Activated T-helper 1 cell treated with anti-CD3 and anti-CD28 coated beads, Interleukin-2, amount 50 U/mL, for 16 hours (primary cell): ENCODE measurements at places on chromosomes 2 and 18.

DNA sequence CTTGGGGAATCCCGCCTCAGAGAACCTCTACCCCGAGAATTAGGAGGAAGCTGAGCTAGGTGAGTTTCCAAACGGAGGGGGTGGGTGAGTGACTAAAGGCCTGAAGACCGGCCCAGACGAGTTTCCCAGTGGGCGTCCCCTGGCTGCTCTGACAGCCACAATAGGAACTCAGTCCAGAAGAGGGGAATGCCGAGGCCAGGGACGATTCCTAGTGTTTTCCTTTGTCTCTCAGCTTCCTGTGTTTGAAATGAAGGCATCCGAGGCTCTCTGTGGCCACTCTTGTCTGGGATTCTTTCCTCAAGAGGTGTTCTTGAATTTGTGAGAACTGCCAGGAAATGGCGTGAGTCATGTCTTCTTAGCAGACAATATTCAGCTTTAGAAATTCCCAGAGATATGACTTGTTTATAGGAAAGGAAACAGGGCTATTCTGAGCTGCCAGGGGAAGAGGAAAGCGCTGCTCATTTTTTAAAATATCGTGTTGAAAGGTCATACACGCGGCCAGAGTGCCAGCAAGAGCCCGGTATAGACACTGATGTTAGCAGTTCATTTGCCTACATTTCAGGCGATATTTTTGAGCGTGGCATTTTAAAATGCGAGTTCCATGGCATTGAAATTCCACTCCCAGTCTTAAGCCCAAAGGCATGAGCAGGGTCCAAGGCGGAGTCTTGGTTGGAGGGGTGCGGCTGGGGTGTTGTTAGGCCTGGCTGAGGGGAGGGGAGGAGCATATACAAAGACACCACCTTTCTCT is 169.1 kb upstream of the KLF7 start:
- DNase-seq = no peak

DNA sequence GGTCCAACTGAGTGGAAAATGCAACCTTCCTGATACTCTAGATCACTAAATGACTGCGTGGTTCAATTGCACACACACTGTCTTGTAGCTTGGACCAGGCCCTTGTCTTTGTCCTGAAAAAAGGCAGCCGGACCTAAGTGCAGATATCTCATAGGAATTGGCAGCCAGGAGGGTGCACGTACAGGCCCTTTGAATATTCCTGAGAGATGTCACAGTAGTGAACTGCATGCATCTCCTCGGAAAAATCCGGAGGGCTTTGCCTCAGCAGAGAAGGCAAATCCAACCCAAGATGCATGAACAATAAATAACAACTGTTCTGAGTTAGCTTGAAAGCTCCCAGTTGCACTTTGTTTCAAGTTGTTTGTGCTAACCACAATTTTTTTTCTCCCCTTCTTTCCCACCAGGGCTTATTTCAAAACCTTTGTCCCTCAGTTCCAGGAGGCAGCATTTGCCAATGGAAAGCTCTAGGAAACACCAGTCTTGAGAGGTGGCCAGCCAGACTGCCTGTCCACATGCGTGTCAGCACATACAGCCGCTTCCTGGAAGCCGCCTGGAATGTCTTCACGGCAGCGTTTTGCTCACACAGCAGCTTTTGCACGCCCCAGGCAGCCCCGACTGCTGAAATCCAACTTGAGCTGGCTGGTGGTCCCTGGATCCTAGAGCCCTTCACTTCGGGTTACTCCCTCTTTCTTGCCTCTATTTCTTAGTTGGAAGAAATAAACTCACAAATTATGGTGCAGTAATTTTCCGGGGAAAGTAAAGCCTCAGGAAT is 54.4 kb upstream of the FOSL2 start:
- DNase-seq = no peak

DNA sequence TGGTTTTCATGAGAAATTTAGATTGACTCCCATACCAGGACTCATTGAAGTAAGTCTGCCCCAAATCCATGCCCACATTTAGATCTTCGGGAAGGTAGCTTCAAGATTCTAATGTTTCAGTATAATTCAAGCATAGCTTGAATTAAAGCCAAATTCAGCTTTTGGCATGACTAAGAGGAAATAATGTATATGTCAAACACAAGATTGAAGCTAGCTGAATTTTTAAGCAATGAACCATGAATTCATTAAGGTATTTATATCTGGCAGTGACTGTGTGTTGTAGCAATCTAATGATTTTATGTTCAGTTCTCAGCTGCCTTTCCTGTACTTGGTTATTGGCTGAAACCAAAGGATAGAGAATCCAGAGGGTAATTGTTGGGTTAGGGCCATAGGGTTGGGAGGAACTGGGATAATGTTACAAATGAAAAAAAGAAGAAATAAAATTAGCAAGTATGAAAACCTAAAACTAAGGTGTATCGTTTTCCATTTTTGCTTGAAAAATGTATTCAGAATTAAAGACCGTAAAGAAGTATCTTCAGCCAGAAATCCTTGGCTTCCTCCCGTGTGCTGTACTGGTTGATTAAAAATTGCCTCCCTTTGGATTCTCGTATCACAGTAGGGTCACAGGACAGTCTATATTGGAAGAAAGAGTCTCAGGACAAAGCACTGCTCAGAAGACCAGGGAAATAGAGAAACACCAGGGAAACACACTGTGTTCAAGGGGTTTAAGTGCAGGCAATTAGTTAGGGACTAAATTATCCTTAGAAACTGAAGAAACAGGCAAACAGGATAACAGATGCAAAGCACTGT is 119.0 kb upstream of the FN1 start:
- no peak for DNase-seq

DNA sequence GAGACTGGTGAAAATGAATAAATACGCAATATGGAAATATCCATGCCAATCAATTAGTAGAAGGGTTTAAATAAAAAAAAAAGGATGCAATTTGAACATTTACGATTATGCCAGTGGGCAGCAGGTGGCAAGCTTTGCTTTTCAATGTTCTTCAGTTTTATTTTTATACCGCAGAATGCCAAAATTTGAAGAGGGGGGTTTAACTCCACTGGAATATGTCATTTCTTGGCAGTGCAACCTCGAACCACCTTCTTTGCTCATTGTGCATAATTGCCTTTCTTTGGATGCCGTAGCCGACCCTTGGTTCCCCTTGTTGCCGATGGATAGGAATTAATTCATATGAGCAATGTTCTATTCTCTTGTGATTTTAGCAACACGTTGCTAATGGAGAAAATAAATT is 88.0 kb downstream of the LTBP1 start:
- no peak for DNase-seq

DNA sequence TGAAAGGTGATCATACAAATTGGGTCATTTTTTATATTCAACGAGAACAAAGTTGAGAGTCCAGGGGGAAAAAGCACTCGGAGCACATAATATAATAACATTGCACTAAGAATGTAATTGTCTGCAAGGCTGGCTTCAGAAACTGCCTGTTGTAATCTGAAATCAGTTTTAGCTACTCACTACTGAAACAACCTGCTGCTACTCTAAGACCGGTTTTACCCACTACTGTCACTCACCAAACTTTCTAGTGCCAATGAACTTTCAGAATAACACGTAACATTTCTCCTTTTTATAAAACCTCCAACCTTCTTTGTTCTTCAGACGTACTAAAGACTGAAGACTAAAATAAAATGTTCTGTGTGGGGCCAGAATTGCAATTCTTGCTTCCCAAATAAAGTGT is 11.5 kb upstream of the CYB5A start:
- DNase-seq = no peak

- no peak for DNase-seq
These were observed 156.5 kb downstream of the ARL6IP6 start for GRCh38 chr2:152874955-152875354.

- no peak for DNase-seq
These were observed 46.7 kb downstream of the FAM161A start for GRCh38 chr2:61807036-61807757.

DNA sequence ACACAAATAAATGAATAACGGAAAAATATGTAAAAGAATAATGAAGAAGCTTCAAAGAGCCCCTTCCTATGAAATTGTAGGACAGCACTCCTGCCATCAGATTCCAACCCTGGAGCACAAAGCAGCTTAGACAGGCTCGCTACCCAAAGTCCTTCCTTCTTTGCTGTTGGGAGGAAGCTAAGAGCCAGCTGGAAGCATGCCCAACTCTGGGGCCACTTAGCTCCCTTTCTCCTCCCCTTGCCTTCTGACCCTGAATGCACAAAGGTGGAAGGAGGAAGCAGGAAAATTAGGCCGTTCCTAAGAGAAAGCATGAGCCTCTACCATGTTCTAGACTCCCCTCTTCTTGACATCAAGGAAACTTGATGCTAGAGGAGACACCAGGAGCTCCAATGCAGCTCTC is 700.8 kb downstream of the RNF144A start:
- no peak for DNase-seq

DNA sequence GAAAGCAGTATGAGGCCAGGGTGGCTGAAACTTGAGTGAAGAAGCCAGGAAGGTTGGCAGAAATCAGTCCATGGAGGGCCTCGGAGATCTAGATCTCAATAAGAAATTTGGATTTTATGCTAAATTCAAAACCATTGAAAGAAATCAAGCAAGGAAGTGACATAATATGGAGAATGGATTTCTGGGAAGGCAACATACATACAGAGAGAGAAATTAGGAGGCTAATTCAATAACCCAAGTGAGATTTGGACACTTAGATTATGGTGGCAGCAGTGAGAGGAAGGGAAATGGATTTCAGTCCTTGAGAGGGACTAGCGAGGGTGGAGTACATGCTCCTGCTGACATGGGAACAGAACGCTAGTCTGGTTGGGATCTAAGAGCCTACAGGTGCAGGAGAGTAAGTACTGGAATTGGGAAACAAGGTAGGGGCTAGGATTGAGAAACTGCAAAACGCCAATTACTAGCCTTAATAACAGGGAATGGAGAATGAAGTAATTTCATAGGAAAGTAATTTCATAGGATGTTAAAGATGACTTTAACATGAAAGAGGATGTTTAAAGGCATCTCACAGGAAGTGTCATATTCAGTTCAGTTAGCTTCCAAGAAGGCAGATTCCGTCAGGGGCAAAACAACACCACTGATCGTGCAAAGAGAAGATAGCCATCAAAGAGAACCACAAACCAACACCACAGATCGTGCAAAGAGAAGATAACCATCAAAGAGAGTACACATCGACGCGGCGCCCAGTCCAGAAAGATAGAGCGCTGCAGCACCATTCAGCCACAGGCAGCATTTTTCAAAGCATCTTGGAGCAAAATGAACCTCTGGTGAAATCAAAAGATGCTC is 27.2 kb downstream of the CDKL4 start:
- peak; percentile 56 for DNase-seq

DNA sequence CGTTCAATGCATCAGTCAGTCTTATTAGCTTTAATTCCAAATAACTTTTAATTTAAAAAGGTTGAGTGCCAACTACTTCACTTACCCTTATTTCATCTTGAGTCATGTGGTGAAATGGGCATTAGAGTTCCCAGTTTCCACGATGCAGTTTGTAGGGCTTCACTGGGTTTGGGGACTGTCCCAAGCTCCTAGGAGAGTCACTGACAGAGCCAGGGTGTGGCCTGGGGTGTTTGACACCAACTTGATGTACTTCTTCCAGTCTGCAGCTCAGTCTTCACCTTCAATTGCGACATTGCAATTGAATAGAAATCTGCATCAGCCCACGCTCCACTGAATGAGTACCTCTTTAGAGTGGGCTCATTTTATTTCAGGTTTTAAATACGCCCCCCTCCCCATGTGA is 165.3 kb downstream of the ARL4C start:
- no peak for DNase-seq

- DNase-seq = no peak
These were observed 9.9 kb downstream of the EMILIN2 start for GRCh38 chr18:2856547-2857170.

- no peak for DNase-seq
These were observed 108.3 kb upstream of the MAPRE2 start for GRCh38 chr18:34932792-34933466.

- no peak for DNase-seq
These were observed 77.7 kb downstream of the GULP1 start for GRCh38 chr2:188369365-188369764.

DNA sequence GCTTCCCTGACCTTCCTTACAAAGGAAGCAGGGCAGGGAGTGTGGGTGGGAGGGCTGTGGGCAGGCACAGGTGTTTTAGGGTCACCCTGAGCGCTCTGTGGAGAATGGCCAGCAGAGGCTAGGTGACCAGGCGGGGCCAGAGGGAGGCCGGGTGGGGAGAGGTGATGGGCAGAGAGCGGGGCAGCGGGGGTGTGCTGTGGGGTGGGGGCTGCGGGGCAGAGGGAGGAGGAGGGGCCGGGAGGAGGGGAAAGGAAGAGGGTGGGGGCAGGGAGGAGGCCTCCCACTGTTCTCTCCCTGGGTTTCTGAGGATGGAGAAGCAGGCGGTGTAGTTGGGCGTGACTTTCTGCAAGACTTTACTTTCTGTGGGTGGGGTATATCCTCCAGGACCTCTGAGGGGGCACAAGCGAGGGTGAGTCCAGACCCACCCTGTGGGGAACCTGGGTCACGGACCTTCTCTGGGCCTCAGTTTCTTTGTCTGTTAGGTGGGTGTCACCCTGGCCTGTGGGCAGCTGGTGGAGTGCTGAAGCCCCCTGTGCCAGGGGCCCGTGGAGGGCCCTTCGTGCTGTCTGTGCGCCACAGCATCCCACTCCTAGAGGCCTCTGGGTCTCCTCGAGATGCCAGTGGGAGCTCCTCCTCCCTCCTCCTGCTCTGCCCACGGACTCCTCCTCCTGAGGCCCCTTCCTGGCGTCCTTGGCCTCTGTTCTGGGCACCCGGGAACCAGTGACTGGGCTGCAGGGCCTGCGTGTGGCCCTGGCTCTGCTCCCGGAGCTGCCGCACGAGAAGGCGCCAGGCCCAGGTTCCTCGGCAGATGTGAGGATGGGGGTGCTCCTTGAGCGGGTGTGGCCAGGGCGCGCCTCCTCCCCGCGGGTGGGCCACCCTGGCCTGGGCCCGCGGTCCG is 6.3 kb upstream of the NEU4 start:
- no peak for DNase-seq

DNA sequence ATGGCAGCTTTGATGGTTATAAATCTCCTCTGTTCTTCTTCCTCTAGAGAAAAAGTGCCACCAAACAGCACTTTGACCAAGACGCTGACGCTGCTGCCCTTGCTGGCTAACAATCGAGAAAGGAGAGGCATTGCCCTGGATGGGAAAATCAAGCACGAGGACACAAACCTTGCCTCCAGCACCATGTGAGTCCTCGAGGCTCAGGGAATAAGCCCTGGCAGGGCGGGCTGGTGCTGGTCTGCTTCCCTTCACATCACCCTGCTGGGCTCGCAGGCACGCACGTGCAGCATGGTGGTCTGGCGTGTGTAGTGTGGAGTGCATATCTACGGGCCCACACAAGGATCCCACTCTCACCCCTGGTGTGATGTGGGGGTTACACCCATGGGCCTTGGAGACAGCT is 19.4 kb upstream of the DGKD start:
- DNase-seq = no peak
